ENCODE measurements at places on chromosomes 5 and 9.

DNA sequence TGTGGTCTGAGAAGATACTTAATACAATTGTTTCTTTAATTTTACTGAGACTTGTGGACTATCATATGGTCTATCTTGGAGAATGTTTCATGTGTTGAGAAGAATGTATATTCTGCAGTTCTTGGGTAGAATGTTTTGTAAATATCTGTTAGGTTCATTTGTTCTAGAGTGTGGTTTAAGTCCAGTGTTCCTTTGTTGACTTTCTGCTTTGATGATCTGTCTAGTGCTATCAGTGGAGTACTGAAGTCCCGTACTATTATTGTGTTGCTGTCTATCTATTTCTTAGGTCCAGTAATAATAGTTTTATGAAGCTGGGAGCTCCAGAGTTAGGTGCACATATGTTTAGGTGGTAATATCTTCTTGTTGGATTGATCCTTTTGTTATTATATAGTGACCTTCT is 36.1 kb downstream of the IQGAP2 start:
- DNase-seq, result no peak

- no peak for DNase-seq
Measured at GRCh38 chr5:176134529-176135223, 103.5 kb upstream of the SIMC1 start.

DNA sequence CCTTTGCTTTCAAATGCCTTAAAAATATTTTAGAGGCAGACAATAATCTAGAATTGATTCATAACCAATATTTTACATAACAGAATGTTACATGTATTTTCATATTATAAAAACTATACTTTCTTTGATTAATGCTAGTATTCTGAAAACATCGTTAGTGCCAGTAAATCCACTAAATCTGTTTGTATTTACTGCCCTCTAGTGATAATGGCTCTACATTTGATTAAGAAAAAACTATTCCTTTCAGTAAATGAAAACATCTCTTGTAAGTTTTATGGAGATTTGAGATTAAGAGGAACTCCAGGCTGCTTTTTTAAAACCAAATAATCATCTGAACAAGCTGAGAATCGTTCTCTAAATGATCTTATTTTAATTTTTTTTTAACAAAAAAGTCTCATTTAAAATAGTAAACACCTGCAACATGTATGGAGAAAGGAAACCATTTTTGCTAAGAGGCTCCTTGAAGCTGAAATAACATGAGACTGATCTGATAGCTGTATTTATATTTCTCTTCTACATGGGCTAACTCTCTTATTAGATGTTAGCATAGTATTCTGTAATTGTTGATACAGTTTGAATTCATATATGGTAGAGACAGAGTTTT is 424.7 kb downstream of the RAB3C start:
- no peak for DNase-seq

DNA sequence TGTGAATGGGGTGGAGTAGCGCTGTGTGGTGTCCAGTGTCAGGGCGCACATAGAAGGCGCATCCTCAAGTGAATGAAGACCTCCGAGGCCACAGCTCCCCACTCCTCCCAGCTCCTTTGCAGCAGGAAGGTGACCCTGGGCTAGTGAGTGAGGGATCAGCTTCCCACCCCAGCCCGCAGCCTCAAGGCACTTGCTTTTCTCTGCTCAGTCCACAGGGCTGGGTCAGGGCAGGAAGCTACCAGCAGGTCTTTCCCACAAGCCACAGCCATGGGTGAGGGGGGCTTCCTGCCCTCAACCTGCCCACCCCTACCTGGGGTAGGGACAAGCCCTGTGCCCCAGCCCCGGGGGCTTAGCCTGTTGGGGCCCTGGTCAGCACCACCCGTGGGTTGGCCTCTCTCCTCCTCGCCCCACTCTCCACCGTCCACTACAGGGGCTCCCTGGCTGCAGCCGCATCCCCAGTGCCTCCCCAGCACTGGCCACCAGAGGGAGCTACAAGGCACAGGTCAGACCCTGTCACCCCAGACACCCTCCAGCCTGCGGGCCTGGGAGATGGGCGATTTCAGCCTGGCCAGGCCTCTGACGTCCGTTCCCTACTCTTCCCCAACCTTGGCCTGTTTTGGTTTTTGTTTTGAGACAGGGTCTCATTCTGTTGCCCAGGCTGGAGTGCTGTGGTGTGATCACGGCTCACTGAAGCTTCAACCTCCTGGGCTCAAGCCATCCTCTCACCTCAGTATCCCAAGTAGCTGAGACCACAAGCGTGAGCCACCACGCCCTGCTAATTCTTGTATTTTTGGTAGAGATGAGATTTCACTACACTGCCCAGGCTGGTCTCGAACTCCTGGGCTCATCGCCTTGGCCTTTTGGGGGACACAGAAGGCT is 1.3 kb upstream of the ABCA2 start:
- DNase-seq, result no peak

- no peak for DNase-seq
Measured at GRCh38 chr5:123545506-123545905, 33.5 kb downstream of the CSNK1G3 start.

All from epithelial cell of prostate (primary cell).